CD4-positive, alpha-beta T cell treated with Interleukin-4 for 1 hour (primary cell): ENCODE measurements at places on chromosomes 2 and 18.

- no peak for DNase-seq
Measured at GRCh38 chr2:187917535-187917934, 363.3 kb upstream of the TFPI start.

DNA sequence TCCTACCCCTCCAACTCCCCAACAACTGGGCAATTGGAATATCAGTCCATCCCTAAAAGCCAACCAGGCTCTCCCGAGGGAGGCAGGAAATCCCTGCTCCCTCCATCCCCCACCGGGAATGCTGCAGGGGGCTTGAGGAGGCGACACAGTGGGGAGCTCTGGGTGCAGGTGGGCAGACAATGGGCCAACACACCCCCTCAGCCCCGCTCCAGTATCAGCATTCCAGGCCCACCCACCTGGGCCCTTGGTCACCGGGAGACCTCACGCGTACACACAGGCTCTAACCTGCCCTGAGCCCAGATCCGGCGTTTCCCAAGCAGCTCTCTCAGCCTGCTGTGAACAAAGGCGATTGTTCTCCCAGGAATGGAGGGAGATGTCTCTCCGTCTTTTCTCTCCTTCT is 37.6 kb upstream of the FZD7 start:
- no peak for DNase-seq

DNA sequence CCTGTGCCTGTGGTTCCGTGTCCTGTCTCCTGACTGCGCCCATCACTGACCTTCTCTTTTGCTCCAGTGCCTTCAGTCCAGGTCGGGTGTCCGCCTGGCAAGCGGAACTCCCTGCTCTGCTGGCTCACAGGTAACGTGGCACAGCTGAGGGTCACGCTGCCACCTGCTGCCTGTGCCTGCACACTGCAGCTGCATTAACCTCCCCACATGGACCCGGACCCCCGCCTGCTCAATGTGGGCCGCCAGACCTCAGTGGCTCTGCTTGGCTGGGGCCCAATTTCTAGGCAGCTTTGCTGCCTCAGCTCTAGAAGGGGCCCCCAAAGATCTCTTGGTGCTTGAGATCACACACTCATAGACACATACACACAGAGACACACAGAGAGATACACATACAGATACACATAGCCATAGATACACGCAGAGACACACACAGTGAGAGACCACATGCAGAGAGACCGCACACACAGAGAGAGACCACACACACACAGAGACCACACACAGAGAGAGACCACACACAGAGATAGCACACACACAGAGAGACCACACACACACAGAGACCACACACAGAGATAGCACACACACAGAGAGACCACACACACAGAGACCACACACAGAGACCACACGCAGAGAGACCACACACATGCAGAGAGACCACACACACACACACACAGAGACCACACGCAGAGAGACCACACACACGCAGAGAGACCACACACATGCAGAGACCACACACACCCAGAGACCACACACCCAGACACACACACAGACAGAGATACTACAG is 14.9 kb upstream of the CNNM3 start:
- DNase-seq, result peak; percentile 72

- DNase-seq, result no peak
Measured at GRCh38 chr18:13696961-13697360, 29.4 kb downstream of the FAM210A start.

- no peak for DNase-seq
Measured at GRCh38 chr2:158138255-158138654, 36.6 kb downstream of the UPP2 start.

- no peak for DNase-seq
Measured at GRCh38 chr2:70735071-70735470, 32.9 kb downstream of the ADD2 start.

DNA sequence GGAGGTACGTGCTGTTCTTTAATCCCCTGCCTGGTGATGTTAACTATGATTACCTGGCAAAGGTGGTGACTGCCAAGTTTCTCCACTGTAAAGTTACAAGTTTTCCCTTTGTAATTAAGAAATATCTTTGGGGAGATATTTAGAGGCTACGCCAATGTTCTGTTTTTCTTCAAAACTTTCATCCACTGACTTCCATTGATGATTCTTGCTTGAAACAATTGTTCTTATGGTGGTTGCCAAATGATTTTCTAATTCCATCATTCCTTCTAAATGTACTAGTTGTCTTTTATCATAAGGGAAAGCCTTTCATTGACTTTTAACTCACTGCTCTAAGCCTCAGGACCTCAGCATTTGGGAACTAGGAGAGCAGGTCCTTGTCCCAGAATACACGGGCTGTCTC is 205.5 kb downstream of the SMAD7 start:
- no peak for DNase-seq

GRCh38 chr2:118907759-118908158 is 34.2 kb upstream of the MARCO start:
- DNase-seq, result no peak

- no peak for DNase-seq
Measured at GRCh38 chr18:70058916-70059315, 111.2 kb upstream of the CD226 start.

GRCh38 chr2:105239924-105240323 is 1.6 kb upstream of the GPR45 start:
- no peak for DNase-seq

- DNase-seq, result no peak
Measured at GRCh38 chr2:240229603-240230235, 89.3 kb upstream of the OTOS start.

DNA sequence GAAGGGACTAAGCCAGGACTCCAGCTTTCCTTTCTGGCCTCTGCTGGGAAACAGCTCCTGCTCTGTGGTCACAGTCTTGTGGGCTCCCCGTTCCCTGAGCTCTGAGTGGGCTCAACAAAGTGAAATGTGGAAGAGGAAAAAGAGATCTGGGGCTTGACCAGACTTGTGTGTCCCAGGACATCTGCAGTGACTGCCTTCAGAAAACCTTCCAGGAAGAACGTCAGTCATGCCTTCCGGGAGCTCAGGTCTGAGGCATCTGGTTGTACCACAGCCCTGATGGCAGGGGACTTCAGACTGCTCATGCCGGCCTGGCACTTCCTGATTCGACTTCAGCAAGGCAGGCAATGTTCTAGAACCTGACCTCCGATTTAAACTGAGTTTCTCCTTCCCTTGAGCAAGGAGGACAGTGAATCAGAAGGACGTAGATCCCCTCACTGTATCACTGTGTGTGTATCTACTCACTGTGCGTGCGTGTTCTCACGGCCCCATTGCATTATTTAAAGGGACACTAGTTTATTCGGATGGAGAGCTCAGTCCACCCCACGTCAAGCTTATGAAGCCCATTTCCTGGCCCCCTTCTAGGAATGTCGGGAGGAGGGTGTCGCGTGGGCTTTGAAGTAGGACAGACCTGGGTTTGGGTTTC is 548 bp upstream of the FBLN7 start:
- DNase-seq, result no peak

DNA sequence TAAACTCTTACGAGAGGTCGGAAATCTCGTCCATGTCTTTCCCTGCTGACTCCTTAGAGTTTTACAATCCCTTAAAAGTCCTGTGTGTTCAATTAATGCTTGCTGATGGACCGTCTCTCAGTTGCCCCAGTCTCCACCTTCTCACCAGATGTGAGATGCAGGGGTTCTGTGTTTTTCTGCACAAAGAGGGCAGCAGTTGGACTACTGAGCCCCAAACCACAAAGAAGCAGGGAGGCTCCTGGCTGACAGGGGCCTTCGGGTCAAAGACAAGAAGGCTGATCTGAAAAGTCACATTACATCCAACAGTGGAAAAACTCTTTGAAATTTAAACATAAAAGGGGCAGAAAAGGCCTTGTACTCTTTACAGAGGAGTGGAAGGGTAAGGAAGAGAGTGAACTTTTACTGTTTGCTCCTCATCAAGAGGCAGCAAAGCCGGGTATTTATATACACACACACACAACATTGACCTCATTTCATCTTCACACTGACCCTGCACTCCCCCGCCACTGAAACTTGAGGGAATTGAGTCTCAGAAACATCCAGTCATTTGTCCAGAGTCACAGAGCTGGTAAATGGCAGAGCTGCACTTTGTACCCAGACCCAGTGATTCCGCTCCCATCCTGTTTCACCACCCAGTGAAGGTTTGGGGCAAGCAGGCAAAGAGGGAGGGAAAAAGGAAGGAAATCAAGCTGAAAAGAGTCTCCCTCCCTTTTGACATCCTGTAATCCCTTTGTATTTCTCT is 23.7 kb downstream of the MRPL33 start:
- no peak for DNase-seq

DNA sequence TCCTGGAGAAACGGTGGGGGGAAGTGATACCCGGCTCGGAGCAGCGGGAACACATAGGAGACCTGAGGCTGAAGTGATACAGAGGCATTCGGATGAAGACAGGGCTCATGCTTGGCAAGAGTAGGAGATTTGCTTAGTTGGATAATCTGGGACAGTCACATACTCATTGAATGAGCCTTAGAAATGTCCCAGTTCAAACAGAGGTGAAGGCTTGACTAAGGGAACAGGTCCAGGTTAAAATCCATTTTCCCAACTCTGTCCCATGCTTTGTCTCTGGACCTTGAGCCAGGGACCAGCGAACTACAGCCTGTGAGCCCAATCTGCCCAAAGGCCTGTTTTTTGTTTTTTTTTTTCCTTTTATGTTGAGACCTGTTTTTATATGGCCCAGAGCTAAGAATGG is 1.3 kb downstream of the UGT1A6 start:
- DNase-seq, result no peak

GRCh38 chr2:174024524-174025270 is 59.5 kb upstream of the SP3 start:
- DNase-seq, result no peak

- no peak for DNase-seq
Measured at GRCh38 chr2:203501873-203502272, 33.2 kb downstream of the RAPH1 start.

DNA sequence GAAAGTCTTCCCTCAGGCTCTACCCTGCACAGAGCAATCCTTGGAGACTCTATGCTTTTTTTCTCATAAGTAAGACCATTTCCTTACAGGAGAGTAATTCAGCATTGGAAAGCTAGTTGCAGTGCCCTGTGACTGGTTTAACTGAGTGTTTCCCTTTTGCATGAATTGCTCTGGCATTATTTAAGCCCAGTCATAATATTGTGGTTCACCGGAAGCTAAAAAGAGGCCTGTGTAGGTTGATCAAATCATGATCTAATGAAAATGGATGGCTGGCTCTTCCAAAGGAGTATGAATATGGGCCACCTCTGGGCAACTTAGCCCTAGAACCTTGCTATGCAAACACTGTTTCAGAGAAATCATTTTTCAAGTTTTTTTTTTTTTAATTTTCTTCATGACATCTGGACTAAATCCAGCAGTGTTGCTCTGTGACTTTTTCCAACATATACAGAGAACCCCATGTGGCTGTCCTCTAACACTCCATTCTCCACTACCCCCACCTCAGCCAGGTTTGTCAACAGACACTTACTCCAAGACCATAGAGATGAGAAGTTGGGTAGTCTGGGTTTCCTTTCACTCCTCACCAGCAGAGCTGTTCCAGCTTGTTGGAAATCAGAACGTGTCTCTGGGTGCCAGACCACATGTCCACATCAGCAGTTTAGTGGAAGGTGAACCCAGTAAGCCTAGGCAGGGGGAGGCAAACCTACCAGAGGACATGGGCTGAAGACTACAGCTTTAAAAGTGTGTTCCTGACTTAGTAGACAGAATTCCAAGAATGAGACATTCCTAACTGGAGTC is 175.2 kb upstream of the SLC14A2 start:
- no peak for DNase-seq

GRCh38 chr2:174005801-174006419 is 40.7 kb upstream of the SP3 start:
- DNase-seq, result no peak

DNA sequence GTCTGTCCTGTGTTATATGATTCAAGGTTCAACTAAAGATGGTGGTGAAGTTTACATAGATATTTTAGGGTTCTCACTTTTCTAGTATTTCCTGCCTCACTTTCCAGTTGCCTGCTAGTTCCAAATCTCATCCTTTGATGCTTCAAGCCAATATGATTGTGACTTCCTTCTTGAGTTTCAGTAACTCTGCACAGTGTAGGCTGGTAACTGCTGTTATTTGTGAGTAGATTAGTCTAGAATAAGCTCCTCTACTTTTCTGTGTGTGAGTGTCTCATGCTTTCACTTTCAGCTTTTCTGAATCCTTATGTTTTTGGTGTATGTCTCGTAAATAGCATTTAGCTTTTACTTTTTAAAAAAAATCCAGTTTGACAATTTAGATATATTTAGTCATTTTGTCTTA is 42.6 kb downstream of the GALNT1 start:
- DNase-seq, result no peak

- DNase-seq, result peak; percentile 47
Measured at GRCh38 chr18:62131301-62131909, 55.5 kb downstream of the PIGN start.

GRCh38 chr18:50982802-50983179 is 15.0 kb downstream of the ELAC1 start:
- DNase-seq, result no peak

GRCh38 chr2:230231251-230231650 is 5.7 kb downstream of the SP140 start:
- no peak for DNase-seq

DNA sequence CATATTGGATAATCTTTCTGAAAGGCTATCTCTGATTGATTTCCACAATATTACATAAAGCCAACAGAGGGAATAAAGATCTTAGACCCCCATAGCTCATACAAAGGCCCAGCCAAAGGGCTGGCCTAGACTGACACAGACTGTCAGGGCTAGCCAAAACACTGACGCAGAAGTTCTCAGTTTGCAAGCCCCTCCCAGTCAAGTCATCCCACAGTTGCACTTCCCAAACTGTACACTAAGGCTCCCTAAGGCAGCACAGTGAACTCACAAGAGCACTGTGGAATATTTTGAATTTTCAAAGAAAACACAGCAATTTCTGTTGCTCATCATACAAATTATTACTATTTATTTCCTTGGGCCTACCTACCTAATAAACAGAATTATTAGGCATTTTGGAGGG is 244.9 kb downstream of the SP3 start:
- DNase-seq, result no peak

DNA sequence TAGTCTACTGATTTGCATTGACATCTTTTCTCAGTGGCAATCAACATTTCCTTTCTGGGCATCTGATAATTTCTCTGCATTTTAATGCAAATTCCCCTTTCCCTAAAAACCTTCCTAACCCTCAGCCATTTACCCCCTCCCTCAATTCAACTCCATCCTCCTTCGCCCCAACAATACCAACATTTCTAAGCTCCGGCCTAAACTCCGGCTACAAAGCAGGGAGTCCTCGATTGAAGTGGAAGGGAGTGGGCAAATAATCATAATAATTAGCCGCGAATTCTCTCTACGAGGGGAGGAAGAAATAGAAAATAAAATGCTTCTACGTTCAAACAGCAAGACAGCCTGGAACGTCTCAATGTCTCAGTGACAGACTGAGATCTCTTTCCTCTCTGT is 4.6 kb downstream of the BCL11A start:
- no peak for DNase-seq

GRCh38 chr18:38421872-38422615 is 856.4 kb upstream of the CELF4 start:
- DNase-seq, result no peak

- DNase-seq, result no peak
Measured at GRCh38 chr2:128374001-128374710, 55.5 kb upstream of the HS6ST1 start.

- DNase-seq, result no peak
Measured at GRCh38 chr2:160507464-160507863, 13.9 kb upstream of the RBMS1 start.

- no peak for DNase-seq
Measured at GRCh38 chr2:101704816-101705578, 7.5 kb downstream of the MAP4K4 start.
